ENCODE measurements at places on chromosomes 5 and 9.
A peak's percentile ranks its signal among the peaks of the same experiment; 100 is the strongest.

DNA sequence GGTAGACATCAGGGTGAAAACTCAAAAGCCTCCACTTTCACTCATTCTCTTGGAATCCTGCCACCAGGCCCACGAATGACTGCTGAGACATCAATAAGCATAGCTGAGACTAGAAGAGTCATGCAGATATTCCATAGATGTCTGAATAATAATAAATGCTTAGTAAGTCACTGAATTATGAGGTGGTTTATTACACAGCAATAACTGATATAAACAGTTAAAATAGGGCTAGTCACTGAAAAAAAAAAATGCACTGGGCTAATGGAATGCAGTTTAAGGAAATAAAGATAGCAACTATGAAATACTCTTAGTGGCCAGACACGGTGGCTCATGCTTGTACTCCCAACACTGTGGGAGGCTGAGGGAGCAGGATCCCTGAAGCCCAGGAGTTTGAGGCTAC, 262.8 kb upstream of the CDH6 start:
- no peak for DNase-seq

DNA sequence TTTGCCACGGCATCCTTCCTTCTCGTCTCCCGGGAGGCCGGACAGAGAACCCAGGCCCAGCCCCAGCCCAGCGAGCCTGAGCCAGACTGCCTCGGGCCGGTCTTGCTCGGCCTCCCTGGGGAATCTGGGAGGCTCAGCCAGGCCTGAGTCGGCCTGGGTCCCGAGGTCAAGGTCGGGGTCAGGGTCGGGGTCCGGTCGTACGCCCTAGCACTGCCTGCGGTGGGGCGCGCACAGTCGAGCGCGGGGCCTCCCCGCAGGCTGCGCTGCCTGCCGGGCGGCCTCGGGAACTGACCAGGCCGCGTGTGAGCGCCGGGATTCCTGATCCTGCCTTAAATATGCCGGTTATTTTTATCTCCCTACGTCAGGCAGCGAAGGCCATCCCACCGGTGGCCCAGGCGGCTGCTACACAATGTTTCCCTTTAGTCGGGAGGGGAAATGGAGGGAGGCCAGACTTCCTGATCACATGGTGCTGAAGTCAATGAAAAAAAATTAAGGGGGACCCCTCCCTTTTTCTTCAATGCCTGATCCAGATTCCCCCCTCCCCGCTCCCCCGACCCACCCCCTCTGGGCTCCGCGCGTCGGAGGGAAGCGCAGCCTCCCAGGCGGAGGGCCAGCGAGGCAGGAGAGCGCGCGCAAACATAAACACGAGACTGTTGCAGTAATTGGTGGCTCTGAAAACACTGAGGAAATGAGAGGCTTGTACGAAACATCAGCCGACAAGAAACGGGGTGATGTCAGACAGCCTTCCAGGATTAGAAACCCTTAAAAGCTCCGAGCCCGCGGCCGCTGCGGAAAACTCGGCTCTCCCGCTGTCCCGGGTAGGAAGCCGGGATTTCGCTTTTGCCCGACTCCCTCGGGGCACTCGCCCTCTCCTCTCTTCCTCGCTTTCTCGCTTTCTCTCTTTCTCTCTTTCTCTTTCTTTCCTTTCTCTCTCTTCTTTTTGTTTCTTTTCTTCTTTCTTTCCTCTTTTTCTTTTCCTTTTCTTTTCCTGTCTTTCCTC, 148.2 kb upstream of the KLF4 start:
- peak; percentile 78 for DNase-seq

DNA sequence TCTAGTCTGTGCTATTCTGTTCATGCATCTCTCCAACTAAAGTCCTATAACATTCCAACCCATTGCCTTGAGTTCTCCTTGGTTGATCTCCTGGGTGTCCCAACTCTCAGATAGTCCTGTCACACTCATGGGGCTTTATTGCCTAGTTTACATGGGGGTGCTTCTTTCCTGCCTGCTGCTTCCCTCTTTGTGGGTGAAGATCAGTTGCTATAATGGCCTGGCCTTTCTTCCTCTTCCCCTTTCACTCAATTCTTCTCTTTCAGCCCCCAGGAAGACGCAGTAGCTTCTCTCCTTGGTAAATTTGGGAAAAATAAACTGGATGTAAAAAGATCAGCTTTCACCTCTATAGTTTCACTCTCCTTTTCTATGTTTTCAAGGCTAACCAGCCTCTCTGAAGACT, 66.5 kb downstream of the PTCD2 start:
- DNase-seq = no peak

DNA sequence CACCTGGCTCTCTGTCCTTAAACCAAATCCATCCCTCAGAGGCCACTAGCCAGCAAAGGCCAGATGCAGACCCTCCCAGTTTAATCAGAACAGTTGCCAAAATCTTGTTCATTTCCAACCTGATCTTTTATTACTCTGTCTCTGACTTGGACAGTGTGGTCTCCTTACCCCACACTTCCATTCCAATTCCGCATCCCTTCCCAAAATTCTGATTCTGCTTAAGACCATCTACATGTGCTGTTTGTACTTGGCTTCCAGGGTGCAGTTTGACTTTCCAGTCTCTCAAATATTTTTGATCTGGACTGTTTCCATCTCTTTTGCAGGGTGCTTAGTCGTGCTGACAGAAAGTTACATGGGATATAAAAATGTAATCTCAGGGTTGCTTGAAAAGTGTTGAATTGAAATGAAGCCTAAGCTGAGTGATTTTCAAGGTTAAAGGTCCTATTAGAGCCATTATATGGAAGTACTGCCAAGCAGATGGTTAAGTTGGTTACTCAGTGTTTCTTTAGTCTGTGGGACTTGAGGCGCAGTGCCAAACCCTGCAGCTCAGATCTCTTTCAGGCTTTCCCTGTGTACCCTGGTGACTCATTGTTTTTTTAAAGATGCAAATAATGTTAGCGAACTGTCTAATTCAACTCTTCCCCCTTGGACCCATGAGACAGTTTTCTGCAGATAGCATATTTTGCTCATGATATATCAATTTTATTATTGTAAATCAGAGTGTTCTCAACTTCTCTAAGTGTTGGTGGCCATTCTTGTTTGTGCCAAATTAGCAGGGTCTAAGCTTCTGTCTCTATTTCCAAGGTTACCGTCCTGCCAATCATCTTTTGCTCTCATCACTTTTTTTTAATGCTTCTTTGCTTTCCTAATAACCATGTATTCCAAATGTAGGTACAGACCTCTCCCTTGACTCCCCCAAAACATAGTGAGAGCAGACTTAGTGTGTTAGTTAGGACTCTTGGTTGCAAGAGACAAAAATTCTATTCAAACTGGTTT, 18.2 kb upstream of the DCP2 start:
- DNase-seq = no peak

GRCh38 chr5:170338933-170339779, 41.6 kb upstream of the LCP2 start:
- peak; percentile 76 for DNase-seq

- no peak for DNase-seq
These were observed 7.9 kb upstream of the LHX6 start for GRCh38 chr9:122236681-122237080.

GRCh38 chr5:74516211-74516636, 124.3 kb downstream of the ENC1 start:
- DNase-seq = peak; percentile 80

- DNase-seq = no peak
These were observed 36.3 kb downstream of the CAPSL start for GRCh38 chr5:35902046-35902672.

- no peak for DNase-seq
These were observed 32.4 kb downstream of the AHRR start for GRCh38 chr5:353612-354580.

DNA sequence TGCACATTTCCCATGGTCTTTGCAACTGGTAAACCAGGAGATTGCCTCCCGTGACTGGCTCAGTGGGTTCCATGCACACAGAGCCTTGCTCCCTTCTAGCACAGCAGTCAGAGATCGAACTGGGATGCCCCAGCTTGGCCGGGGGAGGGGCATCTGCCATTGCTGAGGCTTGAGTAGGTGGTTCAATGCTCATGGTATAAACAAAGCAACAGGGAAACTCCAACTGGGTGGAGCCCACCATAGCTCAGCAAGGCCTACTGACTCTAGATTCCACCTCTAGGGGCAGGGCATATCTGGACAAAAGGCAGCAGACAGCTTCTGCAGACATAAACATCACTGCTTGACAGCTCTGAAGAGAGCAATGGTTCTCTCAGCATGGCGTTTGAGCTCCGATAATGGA, 67.0 kb upstream of the PPP1R2B start:
- no peak for DNase-seq

DNA sequence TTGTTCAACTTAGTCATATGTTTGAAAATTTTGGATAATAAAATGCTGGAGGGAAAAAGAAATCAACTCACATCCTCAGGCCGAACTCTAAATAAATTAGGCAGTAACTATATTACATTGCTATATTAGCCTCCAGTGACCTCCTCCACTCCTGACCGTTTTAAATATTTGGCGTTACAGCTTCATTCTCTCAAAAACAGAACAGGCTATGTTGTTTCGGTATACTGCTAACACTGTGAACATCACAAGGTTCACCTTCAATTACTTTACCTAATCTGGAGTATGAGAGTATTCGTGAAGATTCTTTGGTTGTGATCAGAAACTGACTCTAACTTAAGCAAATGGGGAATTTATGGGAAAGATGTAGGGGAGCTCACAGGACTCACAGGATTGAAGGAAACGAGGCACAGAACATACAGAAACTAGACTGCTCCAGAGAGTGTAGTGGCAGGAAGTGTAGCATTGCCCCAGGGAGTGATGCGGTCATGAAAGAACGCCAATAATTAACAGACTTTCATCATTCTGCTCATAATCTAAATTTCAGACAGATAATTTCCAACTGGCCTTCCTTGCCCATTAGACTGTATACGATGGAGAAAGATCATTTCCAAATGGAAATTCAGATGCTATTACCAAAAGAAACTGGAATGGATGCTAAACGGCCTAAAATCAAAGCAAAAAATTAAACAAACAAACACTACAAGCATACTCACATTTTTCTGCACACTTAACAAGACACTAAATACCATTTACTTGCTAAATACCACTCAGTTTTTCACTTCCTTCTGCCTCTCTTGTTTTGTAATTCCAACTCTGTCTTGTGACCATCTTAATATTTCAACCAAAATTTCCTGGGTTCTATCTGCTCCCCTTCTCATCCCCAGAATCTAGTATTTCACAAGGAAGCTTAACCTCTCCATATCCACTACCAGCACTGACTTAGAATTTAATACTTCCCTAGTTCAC, 110.1 kb upstream of the LPAR1 start:
- no peak for DNase-seq

GRCh38 chr5:91079037-91079436, 304.1 kb downstream of the ARRDC3 start:
- DNase-seq = no peak

DNA sequence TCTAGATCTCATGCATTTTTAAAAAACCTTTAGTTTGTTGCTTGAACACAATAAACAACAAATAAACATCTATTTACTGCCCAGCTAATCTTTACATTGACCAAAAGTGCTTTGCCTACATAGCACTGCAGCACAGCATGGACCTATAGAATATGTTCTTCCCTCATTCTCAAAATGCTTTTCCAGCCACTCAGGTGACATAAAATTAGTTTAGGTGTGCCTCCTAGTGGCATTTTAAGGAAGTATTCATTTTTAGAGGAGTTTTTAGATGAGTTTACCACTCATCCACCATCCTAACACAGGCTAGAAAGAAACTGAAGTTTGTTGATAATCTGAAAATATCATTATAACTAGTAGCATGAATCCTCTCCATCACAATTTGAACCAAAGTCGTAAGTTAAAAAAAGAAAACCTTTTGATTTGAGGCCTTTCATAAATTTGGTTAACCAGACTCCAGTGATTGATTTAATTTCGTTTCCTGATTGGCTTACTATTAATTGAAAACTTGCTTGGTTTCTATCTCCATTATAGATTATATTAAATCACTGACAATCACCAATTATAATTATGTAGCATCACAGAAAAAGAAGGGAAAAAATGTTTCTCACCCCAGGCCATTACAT, 12.6 kb downstream of the PLGRKT start:
- DNase-seq = no peak

DNA sequence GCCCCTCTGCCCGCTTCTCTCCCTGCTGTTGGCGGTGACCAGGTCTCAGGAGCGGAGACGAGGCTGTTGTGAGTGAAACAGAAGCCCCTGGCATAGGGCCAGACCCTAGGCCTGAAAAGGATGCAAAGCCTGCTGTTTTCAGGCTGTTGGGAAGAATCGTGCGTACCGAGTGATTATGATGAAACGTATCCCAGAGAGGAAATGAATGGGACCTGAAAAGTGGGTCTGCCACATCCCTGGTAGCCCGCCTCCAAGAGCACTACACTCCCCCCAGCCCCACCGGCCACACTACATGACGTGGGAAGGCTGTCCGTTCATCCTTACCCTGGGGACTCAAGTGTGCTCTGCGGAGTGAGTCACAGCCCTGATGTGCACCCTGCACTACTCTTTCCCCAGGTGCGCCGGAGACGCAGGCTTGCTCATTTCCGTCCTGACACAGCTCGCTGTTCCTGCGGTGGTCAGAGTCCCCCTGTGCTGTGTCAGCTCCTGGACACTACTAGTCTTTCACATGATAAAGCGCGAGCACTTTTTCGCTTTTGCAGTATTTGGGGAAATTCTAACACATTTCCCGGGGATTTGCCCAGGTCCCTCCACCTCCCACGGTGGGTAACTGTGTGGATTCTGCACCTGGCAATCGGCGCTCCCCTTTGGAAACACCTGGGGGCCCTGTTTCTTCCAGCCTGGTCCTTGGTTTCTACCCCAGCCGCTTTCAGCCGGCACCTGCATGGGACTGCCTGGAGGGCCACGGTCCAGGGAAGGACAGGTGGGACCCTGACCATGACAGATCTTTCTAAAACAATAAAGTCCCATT, 91.5 kb downstream of the ANKRD33B start:
- peak; percentile 10 for DNase-seq

- DNase-seq = no peak
These were observed 51.7 kb downstream of the RXRA start for GRCh38 chr9:134377976-134378375.

- DNase-seq = no peak
These were observed 25.0 kb downstream of the CEP120 start for GRCh38 chr5:123398058-123398733.

DNA sequence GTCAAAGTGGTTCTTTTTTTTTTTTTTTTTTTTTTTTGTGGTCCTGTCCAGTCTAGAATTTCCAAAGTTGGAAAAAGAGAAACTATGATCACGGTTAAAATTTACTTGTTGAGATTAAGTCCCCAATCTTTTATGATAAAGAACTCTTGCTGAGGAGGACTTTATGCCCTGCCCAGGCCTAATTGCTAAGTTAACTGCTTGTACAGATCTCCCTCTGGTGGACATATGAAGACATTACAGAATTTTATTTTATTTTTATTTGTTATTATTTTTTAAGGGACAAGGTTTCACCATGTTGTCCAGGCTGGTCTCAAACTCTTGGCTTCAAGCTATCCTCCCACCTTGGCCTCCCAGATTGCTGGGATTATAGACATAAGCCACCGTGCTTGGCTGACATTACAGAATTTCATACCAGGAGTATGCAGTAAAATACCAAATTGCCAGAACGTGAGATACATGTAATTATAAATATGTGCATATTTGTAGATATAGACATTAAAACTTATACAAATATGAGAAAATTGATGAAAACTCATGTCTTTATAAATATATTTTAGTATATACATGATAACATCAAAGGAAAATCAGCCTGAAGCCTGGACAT, 91.2 kb downstream of the RFK start:
- no peak for DNase-seq

All from ELF-1 (cell line).